ENCODE measurements at places on chromosomes 11 and 22. TPM values are rescaled to one million over a fixed set of nuclear protein-coding genes. Genes with fewer than 3 reads are reported as not detected.

Gene TRPM5
- not detected for total RNA-seq

Gene MRGPRF
- 0.06 TPM for total RNA-seq

Gene ACR
- total RNA-seq: not detected

Gene ROBO3
- total RNA-seq: 2.6 TPM

Gene OR8G1
- not detected for total RNA-seq

Gene MED19
- total RNA-seq: 27.5 TPM

Gene FERMT3
- 0.82 TPM for total RNA-seq

Gene VPREB3
- total RNA-seq: 1.2 TPM

Gene ADAMTS15
- total RNA-seq: 8.3 TPM

Gene DEUP1
- total RNA-seq: not detected

Gene ADM2
- total RNA-seq: 0.60 TPM

Gene ZPR1
- 61.0 TPM for total RNA-seq

Gene C22orf31
- total RNA-seq: not detected

Gene MYEOV
- total RNA-seq: 104 TPM

Gene NLRP10
- not detected for total RNA-seq

Gene KRTAP5-6
- total RNA-seq: not detected

Gene KCNJ4
- total RNA-seq: 1.2 TPM

Gene RIN1
- 33.8 TPM for total RNA-seq

Gene MMP1
- total RNA-seq: 1.0 TPM

Gene TTC28
- total RNA-seq: 3.1 TPM

Gene OR8D1
- total RNA-seq: not detected

Gene CARD18
- not detected for total RNA-seq

Gene DDI1
- total RNA-seq: not detected

Gene GRM5
- total RNA-seq: not detected

Gene KCTD14
- 1.6 TPM for total RNA-seq

Gene OR2AG1
- not detected for total RNA-seq

Gene LRRC10B
- 0.07 TPM for total RNA-seq

Gene VSTM5
- total RNA-seq: not detected

Gene CAPN5
- 7.1 TPM for total RNA-seq

Gene KRTAP5-10
- total RNA-seq: not detected

Gene PTPN5
- not detected for total RNA-seq

Gene RANGAP1
- 86.5 TPM for total RNA-seq

Gene MUC15
- total RNA-seq: not detected

Gene AIFM3
- 3.5 TPM for total RNA-seq

Gene C11orf42
- total RNA-seq: not detected

Gene ALDH3B1
- total RNA-seq: 145 TPM

Gene LYVE1
- 0.64 TPM for total RNA-seq

Gene EXPH5
- total RNA-seq: 0.05 TPM

Gene MRGPRX4
- not detected for total RNA-seq

Gene FGF19
- total RNA-seq: 0.09 TPM

Gene WNT7B
- total RNA-seq: 51.2 TPM

Gene MAPK11
- total RNA-seq: 6.0 TPM

Gene OR52E6
- total RNA-seq: not detected

Gene TRIM22
- total RNA-seq: 0.83 TPM

Gene CRYBA4
- total RNA-seq: not detected

Gene GUCY1A2
- 0.05 TPM for total RNA-seq
